ENCODE measurements at places on chromosomes 5 and 9.

- no peak for DNase-seq
These were observed 80.7 kb downstream of the C9orf152 start for GRCh38 chr9:110126986-110127864.

DNA sequence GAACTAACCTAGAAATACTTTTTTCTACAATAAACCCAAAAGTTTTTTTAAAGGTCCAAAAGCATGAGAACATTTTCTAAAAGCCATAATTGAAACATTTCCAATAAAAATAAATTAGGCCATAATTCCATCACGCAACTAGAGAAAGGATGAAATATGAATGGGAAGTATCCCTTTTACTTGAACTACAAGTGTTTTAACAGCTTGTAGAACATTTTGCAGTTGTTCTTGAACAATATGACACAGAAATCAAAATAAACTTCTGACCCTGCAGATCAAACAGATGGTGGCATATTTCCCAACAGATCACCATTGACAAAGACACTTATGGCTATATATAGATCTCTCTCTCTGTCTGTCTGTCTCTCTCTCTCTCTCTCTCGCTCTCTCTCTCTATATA, 624.4 kb downstream of the PSAT1 start:
- no peak for DNase-seq

DNA sequence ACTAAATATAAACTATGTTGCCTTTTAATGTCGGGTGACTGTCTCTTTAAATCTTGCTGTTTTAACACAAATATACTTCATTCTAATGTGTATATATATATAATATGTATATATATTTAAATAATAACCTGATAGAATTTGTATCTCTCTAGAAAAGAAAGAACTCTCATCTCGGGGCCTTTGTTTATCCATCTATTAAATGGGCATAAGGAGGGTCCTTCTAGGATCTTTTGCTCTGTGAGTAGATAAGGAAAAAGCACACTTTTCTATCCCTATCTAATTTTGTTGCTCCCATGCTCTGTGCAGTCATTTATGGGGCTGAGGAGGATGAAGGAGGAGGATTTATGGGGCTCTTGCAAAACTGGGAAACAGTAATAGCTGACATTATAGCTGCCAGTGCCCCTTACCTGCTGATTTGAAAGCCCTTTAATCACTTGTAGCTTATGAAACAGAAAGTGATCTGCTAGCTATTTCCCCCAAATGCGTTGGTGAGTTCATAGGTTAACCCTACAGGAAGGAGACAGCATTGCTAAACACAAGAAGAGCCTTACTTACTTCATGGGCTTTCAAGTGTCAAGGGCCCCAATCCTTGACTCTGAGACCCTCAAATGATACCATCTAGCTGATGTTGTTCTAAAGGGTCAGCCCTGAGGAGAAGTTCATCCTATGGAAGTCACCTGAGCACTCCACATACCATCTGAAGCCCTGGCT, 5.8 kb upstream of the PPARGC1B start:
- no peak for DNase-seq

DNA sequence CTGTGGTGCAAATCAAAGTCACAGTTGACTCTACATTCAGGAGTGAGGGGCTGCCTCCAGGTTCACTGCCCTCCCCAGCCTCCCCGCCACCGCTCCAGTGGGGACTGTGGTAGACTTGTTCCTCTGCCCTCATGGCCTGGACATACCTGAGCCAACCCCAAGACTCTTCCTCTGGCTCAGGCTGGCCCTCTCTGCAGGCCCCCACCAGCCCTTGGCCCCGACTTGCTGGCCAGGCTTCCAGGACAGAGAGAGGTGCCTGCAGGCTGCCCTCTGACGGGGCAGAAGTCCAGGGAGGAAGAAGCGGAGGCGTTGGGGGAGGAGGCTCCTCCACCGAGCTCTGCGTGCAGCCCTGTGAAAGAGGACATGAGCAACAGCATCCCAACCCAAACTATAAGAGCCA, 2.8 kb upstream of the SARDH start:
- no peak for DNase-seq

DNA sequence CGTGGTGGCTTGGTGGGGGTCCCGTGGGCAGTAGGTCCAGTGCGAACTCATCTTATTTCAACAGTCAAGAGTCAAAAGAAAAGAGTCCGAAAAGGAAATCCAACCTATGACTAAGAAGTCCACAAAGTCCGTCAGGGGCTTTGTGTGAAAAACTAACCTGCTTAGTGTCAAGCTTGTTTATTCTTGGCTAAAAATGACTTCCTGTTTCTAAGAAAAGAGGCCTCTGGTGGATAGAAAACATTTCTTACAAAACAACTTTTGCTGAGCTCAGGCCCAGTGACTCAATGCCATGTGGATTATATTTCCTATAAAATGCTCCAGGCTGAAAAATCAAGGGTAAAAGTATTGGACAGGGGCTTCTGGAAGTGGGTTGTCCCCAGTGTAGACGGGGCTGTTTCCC, 105.9 kb downstream of the GADD45G start:
- DNase-seq: no peak

DNA sequence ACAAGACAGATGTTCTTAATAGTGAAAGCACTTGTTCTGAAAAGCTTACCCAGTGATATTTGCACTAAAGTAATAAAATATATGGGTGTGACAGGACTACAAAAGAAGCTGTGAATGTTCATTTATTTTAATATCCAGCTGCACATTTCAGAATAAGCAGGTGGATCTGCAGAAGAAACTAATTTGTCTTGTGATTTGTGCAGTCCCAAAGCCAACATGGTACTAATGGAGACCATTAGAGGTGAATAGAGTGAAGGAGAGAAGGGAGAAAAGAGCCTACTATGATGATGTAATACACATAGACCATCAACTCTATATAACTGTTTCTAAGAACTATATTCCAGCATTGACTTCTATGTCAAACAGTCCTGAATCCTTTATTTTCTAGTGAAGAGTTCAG, 362.8 kb downstream of the ISL1 start:
- DNase-seq: no peak

DNA sequence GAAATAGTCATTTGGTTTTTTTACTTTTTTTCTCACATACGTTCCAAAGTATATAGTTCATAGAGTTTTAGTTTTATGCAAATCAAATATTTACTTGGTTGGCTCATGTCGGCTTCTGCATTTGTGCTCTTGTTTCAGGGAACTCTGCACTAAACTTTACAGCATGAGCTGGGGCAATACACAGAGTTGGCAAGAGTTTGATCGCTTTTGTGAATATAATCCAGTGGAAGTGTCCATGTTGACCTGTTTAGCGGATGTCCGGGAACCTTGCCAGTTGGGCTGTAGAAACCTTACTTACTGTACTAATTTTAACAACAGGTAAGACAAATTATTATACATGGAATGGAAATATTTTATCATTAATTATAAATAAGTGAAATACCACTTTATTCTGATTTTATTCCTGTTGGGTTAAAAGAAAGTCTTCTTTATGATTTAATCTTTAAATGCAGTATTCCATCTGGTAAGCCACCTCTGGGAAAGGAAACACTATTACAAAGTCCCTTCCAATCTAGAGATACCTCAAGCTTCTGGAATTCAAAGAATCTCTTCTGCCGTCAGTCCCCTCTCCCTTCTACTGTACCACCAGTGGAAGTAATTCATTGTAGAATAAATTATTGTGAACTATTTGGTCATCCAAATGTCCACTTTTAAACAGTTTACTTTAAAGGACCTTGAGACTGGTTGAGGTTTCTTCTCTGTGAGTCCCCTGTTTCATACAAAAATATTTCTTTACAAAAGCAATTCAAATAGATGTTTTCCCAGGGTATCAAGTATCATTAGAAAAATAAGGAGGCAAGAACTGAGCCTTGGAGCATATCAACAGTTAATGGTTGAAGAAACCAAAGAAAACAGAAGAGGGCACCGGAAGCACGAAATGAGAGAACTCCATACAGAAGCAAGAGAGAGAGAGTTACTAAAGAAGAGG, 45.2 kb upstream of the GLIPR2 start:
- no peak for DNase-seq

GRCh38 chr5:78537821-78538220, 110.8 kb downstream of the LHFPL2 start:
- DNase-seq: no peak

- DNase-seq: no peak
These were observed 14.4 kb downstream of the NINJ1 start for GRCh38 chr9:93119703-93119952.

GRCh38 chr5:59828623-59829022, 64.9 kb downstream of the PDE4D start:
- no peak for DNase-seq

GRCh38 chr5:61704289-61704688, 372.2 kb downstream of the ZSWIM6 start:
- DNase-seq: no peak
